ENCODE measurements at places on chromosomes 13 and 19. TPM values are rescaled to one million over a fixed set of nuclear protein-coding genes. Genes with fewer than 3 reads are reported as not detected.
A peak's percentile ranks its signal among the peaks of the same experiment; 100 is the strongest.

DNA sequence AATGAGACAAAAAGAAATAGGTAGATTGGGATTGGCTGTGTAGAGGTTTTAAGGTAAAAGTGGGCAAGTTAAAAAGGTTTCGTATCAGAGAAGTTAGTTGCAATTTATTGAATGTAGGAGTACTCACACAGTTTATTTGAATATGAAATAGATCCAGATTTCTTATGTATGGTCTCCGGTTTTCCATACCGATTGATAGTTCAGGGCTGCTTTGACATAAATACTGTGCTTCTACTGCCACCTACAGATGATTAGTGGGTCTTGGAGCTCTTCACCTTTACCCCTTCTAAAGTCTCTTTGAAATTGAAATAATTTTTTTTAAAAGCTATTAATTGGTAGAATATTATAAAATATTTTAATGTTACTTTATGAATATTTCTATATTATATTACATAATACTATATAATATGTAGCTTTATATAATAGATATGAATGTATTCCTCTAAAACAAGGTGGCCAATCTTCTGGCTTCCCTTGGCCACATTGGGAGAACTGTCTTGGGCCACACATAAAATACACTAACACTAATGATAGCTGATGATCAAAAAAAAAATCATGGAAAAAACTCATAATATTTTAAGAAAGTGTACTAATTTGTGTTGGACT lies 7.7 kb upstream of the GPR18 start:
- no peak for DNase-seq

DNA sequence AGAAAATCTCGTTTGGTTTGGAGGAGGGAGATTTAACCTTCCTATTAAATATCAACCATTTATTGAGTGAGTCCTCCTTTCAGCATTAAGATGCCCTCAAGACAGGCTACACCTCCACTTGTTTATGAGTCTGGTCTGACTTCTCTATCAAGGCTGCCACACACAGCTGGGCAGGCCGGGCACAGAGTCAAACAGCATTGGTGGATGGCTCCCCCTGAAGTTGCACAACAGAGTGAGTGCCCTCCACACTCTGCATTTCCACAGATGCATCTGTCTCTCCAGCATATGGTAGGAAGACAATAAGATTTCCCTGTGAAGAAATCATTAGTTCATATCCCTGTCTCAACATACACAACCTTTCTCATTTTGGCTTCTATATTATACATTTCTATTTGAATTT lies 31.4 kb downstream of the PHF11 start:
- no peak for DNase-seq

DNA sequence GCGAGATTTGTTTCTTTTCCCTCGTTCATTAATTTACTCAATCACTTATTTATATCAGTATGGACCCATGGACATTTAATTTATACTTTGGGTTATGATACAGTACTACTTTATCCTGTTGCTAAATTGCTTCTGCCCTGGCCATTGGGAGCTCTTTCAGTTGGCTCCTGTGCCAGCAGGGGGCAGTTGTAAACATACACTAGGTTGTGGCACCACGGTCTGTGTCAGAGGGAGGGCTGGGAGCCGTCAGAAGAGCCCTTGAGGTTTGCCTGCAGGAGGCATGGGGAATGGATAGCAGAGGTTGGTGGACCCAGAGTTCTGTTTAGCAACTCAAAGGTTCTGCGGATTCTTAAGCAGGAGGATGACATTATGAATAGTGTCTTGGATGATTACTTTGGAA lies 94.3 kb downstream of the ERCC5 start:
- DNase-seq, result peak; percentile 77

DNA sequence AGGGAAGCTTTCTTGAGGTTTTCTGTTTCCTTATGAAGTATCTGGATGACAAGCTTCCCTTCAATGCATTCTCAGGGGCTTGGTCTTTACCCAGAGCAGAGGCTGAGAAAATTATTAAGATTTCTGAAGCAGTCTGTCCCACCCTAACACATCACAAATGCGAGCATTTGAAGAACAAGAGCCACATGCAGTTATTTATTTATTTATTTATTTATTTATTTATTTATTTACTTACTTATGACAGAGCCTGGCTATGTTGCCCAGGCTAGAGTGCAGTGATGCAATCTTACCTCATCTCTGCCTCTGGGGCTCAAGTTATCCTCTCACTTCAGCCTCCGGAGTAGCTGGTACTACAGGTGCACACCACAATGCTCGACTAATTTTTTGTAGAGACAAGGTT lies 38.4 kb downstream of the SPRYD7 start:
- DNase-seq, result no peak

DNA sequence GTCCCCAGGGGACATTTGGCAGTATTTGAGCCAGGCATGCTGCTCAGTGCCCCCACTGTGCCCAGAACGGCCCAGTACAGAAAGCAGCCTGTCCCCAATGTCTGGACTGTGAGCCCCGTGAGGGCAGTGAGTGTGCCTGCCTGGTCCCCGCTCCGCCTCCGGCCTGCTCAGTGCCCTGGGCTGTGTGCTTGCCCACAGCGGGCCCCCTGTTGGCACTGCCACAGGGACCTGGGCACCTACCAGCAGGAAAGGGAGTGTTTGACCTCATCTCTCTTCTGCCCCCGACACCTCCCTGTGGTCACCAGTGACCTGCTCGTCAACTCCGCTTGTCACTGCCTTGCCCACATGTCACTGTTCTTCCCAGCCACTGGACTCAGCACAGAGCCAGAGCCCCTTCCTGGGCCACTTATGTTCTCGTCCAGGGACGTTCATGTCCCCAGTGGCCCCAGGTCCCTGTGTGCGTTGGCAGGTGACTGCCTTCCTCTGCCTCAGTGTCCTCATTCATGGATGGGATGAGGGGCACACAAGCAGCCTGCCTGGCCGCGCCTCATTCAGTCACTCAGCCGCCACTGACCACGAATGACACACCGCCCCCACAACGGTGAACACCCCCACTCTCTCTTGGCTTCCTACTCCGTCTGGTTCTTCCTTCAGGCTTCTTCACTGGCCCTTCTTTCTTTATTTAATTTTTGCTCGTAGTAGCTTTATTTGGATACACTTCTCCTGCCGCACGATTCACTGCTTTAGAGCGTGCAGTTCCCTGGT lies 2.8 kb downstream of the FZR1 start:
- no peak for DNase-seq

DNA sequence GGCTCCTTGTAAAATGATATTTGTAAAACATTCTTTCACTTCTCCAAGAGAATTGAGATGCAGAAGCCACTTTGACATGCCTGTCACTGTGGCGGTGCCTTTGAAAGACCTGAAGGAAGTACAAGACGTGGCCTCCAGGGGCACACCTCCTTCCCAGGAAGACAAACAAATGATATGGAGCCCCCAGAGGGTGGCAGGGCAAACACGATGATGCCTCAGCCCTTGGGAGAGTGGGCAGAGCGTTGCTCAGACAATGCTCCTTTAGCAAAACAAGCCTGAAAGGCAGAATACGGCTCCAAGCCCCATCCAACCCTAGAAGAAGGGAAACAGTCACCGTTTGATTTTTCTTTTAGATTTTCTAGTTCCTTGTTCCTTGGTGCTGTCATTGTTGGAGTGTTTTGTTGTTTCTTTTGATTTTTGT lies 9.2 kb upstream of the ATP12A start:
- peak; percentile 87 for DNase-seq

DNA sequence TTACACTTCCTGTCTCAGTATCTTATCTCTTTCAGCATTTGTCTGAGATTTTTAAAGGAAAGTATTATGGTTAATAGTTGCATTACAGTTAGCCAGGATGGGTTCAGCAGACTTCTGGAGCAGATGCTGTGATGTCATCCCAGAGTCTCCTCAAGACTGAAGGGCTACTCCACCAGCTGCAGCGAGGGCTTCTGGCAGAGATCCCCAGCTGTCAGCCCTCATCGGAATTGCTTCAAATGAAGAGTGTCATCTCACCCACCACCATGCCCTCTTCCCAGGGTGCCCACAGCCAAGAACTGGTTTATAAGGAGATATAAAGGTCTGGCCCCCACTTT lies 84.4 kb downstream of the FAM216B start:
- no peak for DNase-seq

DNA sequence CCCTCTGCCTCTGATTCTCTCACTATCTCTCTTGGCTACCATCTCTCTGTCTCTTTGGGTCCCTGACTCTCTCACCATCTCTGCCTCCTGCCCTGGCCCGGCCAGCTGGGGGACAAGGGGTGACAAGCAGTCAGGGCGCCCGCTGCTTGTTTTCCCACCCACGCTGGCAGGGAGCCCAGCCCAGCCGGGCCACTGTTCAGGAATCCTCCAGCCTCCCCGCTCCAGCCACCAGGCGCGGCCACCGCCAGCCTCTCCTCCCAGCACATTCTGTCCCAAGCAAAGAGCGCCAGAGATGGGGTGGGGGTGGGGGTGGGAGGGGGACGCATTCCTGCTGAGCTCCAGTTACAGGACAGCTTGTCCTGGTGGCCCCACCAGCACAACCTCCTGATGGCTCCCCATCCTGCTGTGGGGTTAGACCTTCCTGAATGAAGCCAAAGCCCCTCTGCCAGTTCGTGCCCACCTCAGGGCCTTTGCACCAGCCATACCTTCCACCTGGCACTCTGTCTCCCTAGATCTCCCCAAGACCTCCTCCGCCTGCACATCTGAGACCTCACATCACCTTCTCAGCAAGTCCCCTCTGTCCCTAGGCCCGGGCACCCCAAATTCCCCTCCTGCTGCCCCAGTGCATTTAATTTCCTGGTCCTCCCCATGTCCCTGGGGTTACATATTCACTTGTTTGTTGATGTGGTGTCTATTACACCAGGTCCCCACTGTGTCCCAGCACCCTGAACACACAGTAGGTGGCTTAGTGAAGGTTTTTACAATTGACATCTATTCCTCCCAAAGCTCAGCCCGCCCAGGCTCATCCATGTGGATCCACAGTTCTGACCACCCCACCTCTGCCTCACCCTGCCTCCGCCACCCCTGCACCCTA lies 12.5 kb downstream of the ARRDC2 start:
- DNase-seq, result no peak

DNA sequence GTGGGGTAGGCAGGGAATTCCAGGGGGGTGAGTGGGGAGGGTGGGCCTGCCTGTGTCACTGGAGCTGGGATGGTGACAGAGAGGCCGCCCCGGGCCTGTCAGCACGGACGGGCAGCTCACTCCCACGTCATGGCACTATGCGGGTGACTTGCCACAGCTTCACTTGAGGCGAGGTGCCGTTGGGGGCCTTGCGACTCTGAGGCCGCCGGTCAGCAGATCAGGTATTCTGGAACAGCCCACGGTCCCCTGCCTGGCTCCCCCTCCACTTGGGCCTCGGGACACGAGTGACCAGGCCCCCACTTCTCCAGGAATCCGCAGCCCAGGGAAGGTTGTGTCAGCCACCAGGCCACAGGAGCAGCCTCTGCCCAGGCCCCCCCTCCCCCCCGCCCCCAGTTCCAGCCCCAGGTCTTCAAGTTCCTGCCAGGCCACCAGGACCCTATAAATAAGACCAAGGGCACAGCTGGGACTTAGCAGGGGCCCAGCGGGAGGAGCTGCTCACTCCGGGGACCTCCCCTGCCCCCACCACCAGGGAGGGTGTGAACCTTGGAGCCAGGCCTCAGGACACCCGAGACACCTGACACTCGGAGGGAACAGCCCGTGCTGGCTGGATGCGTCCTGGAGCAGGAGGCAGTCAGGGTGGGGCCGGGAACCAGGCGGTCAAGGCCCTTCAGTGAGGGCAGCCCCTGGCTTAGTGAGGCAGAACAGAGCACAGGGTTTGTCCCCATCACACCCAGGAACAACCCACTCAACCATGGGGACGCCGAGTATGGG lies 2.7 kb upstream of the MIDN start:
- DNase-seq, result peak; percentile 68

DNA sequence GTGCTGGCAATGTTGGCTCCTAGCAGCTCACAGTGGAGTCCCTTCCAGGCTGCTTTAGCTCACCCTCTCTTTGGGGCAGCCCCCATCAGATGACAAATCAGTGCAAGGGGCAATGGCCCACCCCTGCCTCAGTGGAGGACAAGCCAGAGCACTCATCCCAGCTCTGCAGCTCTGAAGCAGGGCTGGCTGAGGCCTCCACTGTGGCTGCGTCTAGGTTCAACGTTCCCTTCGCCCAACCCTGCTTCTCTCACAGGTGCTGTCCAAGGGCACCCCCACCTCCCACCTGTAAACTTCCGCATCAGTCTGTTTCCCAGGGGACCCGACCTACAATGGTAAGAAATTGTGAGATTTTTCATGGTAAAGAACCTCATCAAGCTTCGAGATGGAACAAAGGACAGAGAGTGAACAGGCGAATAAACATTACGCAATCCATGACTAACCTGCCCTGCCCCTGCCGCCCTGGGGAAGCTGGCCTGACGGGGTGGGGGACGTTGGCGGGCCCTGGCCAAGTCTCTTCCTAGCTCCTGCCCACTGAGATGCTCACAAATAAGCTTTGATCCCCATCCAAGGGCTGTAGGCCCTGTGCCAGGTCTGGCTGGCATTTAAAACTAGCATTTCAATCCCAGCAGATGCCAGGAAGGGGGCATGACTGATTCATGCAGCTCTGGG lies 40.5 kb downstream of the DZIP1 start:
- no peak for DNase-seq

DNA sequence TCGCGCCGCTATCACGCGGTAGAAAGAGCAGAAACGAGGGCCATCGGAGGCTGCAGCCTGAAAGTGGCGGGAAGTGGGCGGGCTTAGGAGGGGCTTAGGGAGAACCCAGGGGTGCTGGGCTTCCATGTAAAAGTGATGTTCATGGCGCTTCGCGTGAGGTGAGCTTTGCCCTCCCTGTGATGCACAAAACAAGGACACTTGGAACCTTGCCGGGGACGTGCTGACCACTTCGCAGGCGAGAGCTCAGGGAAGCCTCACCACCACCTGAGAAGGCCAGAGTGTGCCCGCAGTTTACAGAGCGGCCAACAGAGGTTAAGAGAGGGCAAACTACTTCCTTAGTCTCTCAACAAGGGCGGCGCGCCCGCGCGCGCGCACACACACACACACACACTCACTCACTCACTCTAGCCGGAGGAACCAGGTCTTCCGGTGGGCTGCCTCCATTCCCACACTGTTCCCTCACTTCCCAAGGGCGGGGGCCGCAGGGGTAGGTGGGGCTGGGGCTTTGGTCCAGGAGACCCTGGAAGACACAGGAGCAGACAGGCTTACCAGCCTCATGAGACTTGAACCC lies 651 bp downstream of the GAPDHS start:
- peak; percentile 79 for DNase-seq

OR7A17 gene
- total RNA-seq, result not detected

SLC25A41 gene
- total RNA-seq, result not detected

DKKL1 gene
- total RNA-seq, result 2.1 TPM

CD33 gene
- total RNA-seq, result 0.09 TPM

ZNF132 gene
- 0.71 TPM for total RNA-seq

NLRP4 gene
- total RNA-seq, result not detected

CYP4F3 gene
- not detected for total RNA-seq

SCGB2B2 gene
- total RNA-seq, result not detected

Data from endodermal cell (in vitro differentiated cells).